Sigmoid colon (tissue), 7 donors: ENCODE measurements at places on chromosomes 6 and 20.

DNA sequence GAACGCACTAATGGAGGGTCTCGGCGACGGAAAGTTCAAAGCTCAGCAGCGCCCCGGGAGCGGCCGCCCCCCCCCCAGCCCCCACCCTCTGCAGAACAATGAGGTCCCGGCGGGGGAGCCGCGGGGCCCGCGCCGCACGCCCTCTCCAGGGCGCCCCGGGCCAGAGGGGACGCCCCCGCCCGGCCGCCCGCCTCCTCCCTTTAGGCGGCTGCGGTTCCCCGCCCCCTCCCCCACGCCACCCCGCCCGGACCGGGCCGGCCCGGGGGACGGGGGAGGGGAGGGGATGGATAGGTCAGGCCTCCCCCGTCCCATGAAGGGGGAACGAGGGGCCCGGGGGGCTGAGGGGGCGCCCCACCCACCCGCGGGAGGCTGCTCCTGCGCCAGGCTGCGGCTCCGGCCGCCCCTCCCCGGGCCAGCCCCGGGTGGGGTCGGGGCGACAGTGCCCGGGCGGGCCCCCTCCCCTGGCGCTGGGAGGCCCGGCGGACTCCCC is 1.5 kb downstream of the NOL4L start:
- no peak for DNase-seq

DNA sequence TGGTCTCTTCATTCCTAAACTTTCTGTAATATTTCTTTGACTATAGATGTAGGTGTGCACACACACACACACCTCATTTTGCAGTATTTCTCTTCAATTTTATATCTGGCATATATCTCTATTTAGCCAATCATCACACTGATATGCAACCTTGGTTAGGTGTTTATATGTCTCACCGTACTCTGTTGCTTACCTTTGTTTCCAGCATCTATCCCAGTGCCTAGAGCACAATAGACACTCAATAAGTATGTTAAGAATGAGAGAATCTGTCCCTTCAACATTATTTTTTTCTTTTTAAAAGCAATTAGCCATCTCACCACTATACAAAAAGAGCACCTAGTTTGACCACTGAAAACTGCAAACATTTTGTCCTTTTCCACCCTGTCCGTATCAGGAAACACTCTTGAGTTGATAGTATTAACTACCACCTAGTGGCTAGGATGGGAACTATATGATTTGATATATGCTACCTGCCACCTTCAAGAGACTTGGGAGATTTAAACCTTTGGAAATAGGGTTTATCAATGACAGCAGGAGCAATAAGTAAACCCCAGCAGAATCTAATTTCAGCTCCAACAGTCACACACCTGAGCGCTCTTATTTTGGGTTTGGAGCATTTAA is 48.7 kb upstream of the RSPO3 start:
- DNase-seq = no peak

- DNase-seq = no peak
These were observed 1166.3 kb upstream of the CITED2 start for GRCh38 chr6:140540743-140541142.

GRCh38 chr6:135880066-135880972 is 28.8 kb downstream of the PDE7B start:
- DNase-seq = no peak

GRCh38 chr20:62386383-62387218 is at the start of gene RPS21:
TSS of gene RPS21 (plus strand) at chr20:62387103. CDS start at chr20:62387339, 236 bp downstream.
- peak; percentile 97 for DNase-seq

GRCh38 chr6:101401792-101402621 is 8.5 kb downstream of the GRIK2 start:
- no peak for DNase-seq

GRCh38 chr6:79280756-79281155 is 46.3 kb upstream of the HMGN3 start:
- no peak for DNase-seq

GRCh38 chr6:11845664-11846577 is 67.3 kb upstream of the ADTRP start:
- DNase-seq = no peak

- DNase-seq = no peak
These were observed 97.6 kb downstream of the SCAF8 start for GRCh38 chr6:154830771-154831170.

GRCh38 chr6:25717866-25718740 is 36.4 kb upstream of the SLC17A4 start:
- no peak for DNase-seq

DNA sequence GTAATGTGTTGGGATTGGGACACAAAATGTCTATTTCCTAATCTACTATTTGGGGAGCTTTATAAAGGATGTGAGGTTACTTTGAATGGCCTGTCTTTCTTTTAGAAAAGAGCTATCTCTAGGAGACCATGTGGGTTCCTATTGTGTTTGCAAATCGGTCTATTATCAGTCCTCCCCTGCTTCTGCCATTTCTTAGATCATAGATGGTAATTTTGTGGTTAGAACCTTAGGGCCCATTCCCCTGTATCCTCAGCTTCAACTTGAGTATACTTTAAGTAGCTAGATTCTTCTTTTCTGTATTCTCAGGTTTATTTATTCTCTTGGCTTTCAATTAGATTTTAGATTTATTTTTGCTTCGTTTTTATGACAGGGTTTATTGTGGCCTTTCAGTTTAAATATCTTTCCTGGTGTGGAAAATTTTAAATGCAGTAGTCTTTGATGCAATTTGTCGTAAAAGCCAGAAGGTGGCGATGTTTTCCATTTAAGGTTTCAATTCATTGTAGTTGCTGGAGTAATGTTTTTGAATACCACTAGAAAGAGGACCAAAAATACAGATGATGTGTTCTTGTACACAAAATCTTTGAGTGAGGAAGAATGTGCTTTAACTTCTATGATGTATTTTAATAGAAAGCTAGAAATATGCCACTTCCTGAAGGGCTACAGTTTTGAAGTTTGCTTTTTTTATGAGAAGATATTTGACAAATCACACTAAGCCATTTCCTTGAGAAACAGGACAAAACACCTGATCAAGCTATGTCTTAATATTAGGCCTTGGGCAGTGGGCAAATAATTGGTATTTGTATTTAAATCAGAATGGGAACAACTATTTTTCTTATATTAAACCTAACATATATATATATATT is 20.3 kb downstream of the TBPL1 start:
- DNase-seq = no peak

DNA sequence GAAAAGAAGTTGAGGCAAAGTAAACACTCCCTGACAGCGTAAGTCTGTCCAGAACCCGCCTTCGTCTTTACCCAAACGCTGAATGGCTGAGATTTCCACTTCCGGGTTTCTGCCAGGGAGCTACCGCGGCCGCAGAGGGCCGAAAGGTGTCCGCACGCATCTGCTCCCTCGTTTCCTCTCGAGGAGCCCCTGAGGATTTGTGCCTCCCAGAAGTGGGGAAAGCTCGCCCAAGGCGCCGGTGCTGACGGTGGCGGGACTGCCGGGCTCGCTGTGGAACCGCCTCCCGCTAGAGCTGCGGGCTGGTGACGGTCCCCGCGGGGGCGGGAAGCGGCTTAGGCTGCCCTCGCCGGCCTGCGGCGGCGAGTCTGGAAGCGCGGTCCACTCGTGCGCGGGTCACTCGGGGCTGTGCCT is 1760.2 kb upstream of the DEFB115 start:
- DNase-seq = no peak

DNA sequence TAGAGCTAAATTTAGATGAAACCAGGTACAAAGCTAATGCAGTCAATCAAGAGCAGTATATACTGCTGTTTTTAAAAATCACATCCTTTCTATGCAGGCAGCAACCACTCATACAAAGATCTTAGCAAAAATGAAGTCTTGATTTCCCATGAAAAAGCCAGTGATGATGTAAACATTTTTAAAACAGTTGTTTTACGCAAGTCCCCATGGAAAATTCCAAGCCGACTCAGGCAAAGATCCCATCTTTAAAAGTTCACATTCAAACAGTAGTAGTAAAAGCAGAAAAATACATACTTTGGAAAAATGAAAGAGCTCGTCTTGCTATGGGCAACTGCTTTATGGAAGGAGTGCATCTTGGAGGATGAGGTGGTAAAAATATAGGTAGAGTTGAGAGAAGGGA is 84.0 kb downstream of the RCAN2 start:
- DNase-seq = no peak

DNA sequence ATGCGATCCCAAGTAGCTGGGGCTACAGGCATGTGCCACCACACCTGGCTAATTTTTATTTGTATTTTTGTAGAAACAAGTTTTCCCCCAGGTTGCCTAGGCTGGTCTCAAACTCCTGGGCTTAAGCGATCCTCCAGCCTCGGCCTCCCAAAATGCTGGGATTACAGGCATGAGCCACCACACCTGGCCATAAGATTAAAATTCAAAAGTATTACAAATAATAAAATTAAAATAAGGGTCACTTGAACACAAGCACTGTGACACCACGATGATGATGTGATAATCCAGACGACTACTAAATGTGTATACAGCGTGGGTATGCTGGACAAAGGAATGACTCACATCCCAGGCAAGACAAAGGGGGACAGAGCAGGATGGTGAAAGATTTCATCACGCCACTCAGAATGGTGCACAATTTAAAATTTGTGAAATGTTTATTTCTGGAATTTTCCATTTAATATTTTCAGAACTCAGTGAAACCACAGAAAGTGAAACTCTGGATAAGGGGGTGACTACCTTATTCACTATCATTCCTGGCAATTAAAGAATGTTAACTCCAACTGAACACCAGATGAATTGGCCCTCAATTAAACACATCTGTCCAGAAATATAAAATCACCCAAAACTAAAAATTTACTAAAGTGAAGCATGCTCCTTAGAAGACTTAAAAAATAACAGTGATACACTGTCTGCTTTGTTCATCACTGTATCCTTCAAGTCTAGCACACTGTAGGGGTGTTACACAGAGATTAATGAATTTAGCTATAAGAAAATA is 13.1 kb downstream of the B4GALT5 start:
- DNase-seq = no peak

- DNase-seq = no peak
These were observed 113.4 kb upstream of the CARMIL1 start for GRCh38 chr6:25165800-25166199.

DNA sequence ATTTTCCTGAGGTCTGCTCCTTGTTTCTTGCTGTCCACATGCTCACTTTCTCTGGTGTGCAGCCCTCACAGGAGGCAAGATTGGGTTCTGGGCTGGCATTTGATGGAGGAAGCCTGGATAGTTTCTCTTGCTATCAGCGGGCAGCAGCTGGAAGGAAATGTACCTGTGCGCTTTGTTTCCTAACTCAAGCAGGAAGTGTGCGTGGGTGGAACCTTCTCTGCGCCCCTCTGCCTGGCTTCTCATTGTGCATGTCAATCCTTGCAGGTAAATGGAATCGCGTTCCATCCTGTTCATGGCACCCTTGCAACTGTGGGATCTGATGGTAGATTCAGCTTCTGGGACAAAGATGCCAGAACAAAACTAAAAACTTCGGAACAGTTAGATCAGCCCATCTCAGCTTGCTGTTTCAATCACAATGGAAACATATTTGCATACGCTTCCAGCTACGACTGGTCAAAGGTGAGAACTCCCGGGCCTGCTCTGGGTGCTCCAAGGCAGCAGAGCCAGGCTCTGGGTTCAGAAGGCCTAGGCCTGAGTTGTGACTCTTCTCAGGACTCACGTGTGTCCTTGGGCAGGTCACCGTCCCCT is 16.8 kb upstream of the RBM38 start:
- DNase-seq = peak; percentile 57

DNA sequence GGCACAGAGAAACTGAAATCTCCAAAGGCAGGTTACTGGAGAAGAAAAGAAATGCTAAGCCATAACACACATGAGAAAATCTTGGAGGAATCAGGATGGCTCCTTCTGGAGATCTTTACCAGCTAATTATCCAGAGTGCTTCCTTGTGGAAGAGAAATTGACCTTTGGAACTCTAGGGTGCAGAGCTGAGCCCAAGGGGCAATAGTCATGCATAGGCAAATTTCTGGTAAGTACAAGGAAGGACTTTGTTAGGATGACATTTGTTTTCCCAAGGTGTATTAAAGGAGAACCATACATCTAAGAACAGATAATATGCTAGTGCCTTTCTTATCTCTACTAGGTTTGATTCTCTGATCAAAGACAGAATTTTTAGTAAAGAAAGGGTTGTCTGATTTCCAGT is 670.6 kb downstream of the DHX35 start:
- DNase-seq = no peak

- DNase-seq = peak; percentile 92
These were observed 33.9 kb downstream of the ADTRP start for GRCh38 chr6:11744753-11745152.

- DNase-seq = no peak
These were observed 4.0 kb downstream of the CD40 start for GRCh38 chr20:46122071-46122470.

DNA sequence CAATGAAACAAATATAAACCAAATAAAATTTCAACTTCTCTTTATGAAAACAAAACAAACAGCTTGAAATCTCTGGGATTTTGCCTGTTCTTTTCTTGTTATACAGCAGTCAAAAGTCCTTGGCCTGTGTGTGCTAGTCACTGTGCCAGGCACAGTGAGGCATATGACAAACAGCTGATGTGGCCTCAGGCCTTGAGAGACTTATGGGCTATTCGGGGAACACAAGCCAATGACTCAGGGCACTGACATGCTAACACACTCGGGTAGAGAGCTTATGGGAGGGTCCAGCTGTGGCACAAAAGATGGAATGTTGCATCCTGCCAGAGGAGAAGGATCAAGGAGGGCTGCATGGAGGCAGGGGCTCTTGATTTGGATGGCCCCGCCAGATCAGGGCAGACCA is 95.4 kb upstream of the NKX2-2 start:
- DNase-seq = no peak

GRCh38 chr6:144347933-144348332 is 62.8 kb downstream of the UTRN start:
- DNase-seq = no peak

DNA sequence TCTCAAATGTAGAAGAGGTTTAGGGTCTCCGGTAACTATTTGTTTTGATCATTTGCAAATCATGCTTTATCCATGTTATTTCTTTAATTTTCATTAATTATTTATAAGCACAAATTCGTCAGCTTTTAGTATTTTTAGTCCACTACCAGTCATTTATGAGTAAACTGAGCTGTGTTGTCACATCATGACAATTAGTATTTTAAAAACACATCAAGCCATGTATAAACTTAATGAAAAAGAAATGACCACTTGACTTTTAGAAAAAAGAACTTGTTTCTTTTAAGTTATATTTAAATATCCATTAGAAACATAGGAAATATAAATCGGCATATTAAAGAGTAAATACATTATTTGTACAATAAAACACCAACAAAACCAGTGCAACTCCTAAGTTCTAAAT is 2.8 kb downstream of the NKX2-4 start:
- DNase-seq = no peak

DNA sequence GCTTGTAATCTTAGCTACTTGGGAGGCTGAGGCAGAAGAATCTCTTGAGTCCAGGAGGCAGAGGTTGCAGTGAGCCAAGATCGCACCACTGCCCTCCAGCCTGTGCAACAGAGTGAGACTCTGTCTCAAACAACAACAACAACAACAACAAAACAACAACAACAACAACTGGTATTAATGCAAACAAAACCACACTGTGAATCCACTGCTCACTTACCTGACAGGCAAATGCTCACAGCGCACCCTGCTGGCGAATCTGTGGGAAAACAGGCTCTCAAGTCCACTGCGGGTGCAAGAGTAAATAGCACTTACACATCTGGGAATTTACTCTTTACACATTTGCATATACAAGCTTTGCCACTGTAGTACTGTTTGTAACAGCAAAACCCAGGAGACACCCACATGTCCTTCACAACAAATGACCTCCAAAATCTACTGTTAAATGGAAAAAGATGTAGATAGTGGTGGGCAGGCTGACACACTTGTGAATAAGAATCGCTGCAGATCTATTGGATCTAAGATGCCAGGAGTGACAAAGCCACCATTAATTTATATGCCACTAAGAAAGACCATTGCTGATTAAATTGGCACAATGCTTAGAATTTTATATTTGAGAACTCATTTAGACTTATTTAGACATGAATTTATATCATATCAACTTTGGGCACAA is 29.3 kb downstream of the NSFL1C start:
- DNase-seq = peak; percentile 78
